ENCODE measurements at places on chromosomes 11 and 22.

DNA sequence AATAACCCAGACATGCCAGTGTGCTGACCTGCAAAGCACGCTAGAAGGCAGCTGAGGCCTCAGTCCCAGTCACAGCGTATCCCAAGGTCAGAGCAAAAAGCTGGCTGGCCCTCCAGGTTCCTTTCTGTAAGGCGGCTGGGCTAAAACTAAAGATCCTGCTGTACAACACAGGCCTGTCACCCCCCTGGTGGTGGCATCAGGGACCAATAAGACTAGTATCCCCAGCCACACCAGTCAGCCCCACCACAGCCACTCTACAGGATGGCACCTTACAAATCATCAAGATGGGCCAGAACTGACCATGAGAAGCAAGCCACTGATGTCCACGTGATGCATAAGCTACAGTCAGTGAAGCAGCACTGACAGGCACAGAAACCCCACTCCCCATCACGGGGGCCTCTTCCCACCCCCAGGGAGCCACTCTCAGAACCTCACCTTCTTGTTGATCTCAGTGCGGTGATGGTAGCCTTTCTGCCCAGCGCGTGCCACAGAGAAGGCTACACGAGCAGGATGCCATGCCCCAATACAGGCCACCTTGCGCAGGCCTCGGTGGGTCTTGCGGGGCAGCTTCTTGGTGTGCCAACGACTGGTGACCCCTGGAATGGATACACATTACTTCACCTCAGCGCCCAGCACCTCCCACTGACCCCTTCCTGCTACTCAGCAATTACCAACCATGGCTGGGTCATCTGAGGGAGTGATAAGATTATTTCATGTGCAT, 5.0 kb downstream of the RPL3 start:
- DNase-seq = no peak

DNA sequence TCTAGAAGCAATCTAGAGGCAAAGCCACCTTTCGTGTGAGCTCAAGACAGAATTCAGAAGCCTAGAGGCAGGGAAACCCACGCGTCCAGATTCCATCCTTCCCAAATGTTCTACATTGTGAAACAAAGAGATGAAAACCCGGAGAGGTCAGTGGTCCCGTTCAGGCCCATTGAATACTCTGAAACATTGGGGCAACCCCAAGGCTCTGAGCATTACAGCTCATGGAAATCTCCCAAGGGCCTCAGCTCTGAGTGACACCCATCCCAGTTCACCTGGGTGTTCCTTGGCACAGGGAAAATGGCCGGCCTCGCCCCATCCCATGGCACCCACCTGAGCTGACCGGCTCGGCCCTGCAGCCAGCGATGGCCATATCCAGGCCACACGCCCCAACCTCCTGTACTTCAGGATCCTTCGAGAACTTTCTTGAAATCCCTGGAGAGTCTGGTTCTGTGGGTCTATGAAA, 128.6 kb upstream of the FGF3 start:
- no peak for DNase-seq

- DNase-seq = no peak
Measured at GRCh38 chr11:23725752-23726151, 771.1 kb upstream of the LUZP2 start.

GRCh38 chr22:42262964-42263363, 7.5 kb downstream of the TCF20 start:
- no peak for DNase-seq

DNA sequence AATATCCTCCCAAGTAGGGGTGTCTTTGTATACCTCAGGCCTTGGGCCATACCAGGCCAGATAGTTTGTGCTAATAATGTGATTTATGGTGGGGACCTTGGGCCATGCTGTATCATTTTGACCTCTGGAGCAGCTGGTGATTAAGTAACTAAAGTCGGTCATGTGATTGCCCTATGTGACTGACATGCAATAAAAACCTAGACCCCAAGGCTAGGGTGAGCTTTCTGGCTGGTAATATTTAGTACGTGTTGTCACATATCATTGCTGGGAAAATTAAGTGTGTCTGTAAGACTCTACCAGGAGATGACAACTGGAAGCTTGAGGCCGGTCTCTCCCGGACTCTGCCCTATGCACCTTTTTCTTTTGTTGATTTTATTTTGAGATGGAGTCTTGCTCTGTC, 12.6 kb upstream of the TFIP11 start:
- DNase-seq = no peak

GRCh38 chr11:114679505-114679904, 1.2 kb downstream of the NXPE2 start:
- DNase-seq = no peak
